Panc1 (cell line): ENCODE measurements at places on chromosomes 11 and 22.

DNA sequence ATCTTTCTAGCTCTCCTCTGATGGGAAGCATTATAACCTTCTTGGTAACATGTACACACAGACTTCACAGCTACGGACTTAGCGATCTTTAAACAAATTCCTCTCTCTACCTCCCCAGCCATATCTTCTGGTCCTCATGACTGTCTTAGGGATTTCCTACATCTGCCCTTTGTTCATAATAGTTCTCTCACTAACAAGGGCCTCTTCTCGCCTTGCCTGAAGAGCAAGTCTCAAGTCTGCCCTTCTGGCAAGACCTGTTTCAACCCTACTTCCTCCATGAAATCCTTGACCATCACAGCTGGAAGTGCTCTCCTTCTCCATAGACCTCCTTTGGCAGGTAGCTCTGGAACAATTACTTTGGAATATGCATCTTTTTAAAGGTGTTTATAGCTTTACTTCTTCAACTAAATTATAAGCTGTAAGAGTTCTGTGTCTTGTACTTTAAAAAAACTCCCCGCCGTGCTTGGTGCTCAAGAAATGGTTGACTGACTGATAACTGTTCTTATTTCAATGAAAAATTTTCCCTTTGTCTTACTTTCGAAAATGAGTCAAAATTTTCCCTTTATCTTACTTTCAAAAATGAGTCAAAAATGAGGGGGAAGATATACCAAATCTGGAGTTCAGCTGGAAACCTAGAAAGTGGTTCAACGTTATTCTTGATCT is 34.7 kb downstream of the SNX19 start:
- DNase-seq, result no peak

DNA sequence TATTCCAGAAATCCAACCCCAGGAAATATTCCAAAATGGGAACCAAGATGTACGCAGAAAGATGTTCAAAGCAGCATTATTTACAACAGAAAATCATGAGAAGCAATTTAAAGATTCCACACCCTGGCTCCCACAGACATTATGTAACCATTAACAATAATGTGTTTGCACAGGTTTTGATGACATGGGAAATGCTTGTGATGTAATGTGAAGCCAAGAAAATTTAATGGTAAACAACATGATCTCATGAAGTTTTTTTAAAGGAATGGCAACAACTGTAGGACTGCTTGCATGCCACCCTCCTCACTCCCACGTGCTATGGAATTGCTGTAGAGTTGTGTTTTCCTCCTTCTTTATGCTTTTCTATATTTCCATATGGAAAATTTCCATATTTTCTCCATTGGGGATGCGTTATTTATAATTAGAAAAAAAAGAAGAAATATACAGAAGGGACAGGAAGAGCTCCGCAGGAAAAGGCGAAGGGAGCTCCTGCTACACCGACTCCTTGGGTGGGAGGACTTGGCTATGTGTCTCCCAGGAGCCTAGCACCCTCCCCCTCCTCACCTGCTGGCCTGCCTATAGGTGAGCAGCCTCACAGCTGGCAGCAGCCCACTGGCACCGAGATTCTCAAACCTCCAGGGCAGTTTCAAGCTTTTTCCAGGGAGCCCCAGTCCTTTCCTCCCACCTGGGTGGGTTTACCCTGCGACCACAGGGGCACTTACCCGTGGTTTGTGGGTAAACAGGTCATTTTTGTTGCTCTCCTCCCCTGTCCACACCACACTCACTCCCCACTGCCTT is 20.9 kb downstream of the LRFN4 start:
- no peak for DNase-seq

DNA sequence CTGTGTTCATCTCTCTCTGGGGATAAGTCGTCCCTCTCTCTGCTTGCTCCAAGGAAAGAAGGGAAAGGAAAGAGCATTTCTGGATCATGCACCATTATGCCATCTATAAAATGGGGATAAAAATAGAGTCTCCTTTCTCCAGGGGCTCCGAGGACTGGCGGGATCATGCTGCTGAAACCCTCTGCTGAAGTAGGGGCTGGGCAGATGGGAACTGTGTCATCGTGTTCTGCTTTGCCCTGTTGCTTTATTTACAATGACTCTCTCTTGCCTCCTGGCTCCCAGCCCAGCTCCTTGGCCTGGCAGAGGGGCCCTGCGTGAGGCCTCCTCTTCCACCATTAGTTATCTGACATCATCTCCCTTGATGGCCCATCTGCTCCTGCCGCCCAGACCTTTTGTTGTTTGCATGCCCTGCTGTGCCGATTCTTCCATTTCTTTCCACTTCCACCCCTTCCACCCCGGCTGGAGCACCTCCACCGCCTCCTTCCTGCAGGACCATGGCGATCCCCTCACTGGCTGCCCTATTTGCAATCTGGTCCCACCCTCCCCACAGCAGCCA is 200.9 kb downstream of the MYO18B start:
- no peak for DNase-seq

GRCh38 chr22:33796494-33796893 is 123.8 kb downstream of the LARGE1 start:
- no peak for DNase-seq

DNA sequence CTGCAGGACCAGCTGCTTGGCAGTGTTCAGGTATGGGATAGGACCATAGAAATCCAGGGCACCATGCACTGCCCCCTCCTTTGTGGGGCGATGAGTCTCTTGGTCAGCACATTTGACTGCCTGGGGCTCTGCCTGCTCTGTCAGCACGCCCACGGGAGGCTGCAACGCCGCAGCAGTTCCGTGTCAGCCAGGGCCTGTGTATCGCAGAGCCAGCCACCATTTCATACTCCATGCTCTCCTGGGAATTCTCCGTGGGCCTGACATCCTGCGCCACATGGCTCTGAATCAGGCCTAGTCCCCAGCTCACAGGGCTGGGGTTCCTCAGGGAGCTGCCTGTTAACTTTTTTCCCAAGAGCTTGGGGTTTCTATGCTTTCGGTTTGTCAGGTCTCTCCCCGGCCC is 16.9 kb upstream of the RELT start:
- no peak for DNase-seq

GRCh38 chr22:37501610-37502341 is 15.6 kb upstream of the MFNG start:
- DNase-seq, result no peak

DNA sequence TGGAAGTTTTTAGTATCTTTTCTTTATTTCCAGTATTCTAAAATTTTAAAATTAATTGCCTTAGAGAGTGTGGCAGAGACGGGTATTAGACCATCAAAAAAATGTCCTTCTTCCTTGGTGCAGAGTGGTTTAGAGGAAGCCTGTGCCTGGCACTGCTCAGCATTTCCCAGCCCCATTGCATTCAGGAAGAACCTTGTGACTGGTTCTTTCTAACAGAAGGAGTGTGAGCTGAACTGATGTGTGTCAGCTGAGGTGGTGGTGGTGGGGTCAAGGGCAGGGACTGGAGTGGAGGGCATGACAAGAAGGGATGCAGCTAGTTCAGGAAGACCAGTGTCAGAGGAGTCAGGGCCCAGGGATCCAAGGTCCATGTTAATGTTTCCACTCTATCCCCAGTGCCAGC is 58.7 kb upstream of the FDX1 start:
- no peak for DNase-seq

DNA sequence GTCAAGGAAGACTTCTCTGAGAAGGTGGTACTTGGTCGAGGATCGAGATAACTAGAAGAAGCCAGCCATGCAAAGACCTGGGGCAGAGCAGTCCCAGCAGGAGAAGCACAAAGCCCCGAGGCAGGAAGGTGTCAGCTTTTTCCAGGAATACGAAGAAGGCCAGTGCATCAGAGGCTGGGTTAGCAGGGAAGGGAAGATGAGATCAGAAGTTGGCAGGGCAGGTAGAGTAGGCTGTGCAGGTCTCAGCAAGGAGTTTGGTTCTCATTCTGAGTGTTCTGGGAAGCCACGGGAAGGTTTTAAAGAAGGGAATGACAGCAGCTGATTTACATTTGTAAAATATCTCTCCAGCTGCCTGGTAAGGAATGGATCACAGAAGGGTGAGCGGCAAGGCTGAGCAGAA is 111.3 kb downstream of the TENM4 start:
- DNase-seq, result no peak

DNA sequence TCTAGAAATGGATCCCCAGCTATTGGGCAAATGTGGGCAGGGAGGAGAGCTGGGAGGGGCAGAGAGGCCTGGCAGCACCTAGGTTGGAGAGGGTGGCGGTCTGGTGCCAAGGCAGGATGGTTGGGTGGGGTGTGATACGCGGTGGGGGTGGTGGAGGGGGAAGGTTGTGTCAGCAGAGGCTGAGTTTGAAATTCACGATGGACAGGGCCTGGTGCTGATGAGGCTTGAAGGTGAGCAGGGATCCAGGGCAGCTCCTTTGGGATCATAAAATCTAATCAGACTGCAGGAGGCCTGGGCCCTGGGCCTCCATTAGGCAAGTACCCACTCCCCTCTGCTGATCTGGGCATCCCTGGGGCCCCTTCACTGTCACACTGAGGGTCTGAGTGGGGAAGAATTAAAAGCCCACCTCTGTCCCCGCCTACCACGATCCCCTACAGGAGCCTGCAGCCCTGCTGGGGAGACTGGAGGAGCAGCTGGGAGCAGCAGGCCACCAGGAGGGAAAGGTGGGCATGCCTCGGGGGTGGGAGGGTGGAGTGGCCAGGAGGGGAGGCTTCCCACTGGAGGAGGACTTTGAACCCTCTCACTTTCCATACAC is 24.0 kb downstream of the IGLL1 start:
- DNase-seq, result no peak

DNA sequence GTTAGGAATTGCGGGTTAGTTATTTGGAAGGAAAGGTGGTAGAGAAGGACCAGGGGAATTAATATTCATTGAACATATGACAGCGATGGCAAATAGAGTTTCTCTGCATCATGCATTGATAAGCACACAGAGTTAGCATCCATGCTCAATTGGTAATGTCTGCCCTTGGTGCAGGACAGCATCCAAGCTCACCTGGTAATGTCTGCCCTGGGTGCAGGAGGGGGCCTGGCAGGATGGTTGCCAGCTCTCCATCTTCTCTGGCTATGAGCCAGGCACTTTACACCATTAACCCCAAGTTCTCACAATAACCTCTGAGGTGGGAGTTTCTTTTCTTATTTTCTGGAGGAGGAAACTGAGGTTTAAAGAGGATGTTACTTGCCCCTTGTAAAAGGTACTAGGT is 50.4 kb upstream of the RBFOX2 start:
- DNase-seq, result no peak

- DNase-seq, result no peak
These were observed 203.8 kb downstream of the CASP12 start for GRCh38 chr11:104694259-104695064.

GRCh38 chr11:97908354-97908753 is 1112.4 kb upstream of the CNTN5 start:
- DNase-seq, result no peak

GRCh38 chr11:27039873-27040272 is 742 bp upstream of the BBOX1 start:
- DNase-seq, result no peak

DNA sequence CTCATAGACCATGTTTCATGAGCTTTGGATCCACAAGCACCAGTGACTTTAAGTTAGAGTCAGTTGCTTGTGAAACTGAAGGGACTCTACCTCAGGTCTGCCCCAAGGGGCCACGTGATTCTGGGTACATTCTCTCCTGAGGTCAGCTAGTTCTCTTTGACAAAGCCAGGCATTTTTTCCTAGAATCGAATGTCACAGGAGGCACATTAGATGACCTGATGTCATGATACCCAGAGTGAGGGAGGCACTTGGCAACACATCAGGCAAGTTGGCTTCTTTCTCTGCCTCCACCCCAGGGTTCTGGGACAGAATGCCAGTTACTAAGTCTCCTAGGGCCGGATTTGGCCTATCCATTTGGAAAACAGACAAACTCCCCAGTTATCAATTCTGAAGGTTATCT is 93.0 kb downstream of the APIP start:
- DNase-seq, result no peak

DNA sequence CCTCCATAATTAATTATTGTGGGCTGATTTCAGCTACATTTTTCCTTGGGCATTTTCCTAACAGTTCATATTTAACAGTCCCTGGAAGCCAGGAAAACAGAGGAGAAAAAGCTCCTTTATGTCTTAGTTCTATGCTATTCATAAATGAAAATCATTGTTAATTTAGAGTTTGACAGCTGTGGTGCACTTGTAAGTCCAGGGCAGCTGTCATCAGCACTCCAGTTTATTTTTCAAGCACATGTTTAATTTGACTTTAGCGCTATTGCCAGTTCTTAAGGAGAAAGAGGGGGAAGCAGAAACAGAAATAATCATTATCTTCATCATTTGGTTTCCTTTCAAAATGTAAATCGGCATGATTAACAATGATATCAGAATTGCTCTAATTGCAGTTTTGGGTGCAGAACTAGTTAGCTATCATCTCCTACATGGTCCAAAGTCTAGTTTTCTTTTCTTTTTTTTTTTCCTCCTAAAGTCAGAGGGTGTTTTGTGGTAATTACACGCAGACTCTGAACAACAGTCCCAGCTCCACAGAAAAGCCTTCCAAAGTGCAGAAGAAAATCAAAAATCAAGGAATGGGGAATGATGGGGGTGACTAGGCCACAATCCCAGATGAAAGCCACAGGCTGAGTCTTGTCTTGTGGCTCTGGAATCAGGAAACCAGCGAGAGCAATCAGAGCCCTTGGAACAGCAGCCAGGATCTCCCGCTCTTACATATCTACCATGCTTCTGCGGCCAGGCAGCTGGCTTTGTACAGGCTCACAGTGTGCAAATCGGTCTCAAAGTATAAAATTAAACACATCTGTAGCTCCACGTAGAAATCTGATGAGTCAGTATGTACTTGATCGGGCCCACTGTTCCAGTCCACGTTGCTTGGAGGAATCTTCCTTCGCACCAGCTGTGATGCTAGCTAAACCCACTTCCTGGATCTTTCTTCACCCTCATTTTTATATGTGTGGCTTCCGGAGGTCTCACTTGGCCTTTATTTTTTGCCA is 91.9 kb downstream of the SPON1 start:
- DNase-seq, result no peak

GRCh38 chr11:102172127-102172848 is 62.0 kb downstream of the YAP1 start:
- DNase-seq, result no peak

DNA sequence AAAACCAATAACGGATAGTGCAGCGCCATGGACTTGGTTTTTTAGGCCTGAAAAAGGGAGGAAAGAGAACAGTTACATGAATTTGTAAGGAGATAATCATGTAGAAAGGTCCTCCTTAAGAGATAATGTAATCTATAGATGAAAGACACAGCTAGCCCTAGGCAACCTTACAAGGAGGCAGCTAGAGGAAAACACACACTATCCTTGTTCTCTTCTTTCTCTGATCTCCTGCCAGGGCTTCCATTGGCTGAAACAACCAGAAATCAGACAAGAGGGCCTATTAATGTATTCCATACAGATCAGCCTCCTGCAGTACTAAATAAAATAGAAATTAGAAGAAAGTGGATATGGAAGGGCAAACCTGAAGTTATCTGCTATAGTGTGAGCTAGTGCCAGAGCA is 53.0 kb downstream of the KCNA4 start:
- no peak for DNase-seq

- no peak for DNase-seq
These were observed 118.5 kb downstream of the ELP4 start for GRCh38 chr11:31628111-31628510.
